Effector memory CD8-positive, alpha-beta T cell (primary cell): ENCODE measurements at places on chromosomes 1 and 21.

- peaks cover 5% of the 10 kb centered on the region for H3K36me3 ChIP-seq
- H3K4me3 ChIP-seq, result no peak overlapping the region
- peaks cover 65% of the 10 kb centered on the region for H3K27me3 ChIP-seq
Measured at GRCh38 chr1:18534810-18535205, 54.1 kb downstream of the KLHDC7A start.

DNA sequence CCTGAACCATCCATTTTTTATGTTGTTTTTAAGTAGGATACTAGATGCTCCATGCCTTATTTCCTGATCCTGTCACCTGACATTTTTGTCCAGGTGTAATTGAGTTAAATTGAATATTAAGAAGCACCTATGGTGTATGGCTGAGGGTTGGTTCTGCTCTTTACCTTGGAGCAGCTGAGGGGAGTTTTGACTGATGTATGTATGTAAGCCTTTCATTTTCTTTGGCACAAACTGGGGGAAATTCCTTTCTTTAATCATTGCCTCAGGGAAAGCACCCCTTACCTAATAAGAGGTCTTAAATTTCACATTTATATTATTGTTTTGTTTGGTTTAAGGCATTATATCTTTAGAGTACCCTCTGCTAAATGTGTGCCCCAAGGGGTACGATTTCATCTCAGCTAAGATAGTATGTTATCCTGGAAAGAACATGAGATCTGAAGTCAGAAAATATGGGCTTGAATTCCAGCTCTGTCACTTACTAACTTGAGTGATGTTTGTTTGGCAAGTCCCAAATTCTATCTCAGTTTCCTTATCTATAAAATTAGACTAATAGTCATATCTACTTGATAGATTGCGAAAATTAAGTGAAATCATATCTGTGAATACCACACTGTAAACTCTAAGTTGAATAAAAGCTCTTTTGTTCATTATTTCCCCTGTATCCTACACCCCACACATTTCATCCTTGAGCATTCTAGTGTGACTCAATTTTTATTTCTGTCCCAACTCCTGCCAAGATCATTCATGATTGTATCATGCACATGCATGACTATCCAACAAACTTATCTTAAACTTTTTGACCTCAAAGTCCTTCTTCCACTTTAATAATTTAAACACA lies 57.7 kb upstream of the NUF2 start:
- H3K4me3 ChIP-seq, result no peak overlapping the region
- no peaks in the 10 kb centered on the region for H3K4me1 ChIP-seq
- H3K36me3 ChIP-seq, result no peaks in the 10 kb centered on the region
- H3K27me3 ChIP-seq, result no peaks in the 10 kb centered on the region
- DNase-seq, result no peak
- H3K27ac ChIP-seq, result no peak overlapping the region

- H3K27ac ChIP-seq, result peak overlapping the region; percentile 47
- no peak for DNase-seq
- H3K4me3 ChIP-seq, result no peak overlapping the region
- H3K4me1 ChIP-seq, result peaks cover 28% of the 10 kb centered on the region
- peaks cover 3% of the 10 kb centered on the region for H3K36me3 ChIP-seq
Measured at GRCh38 chr1:23588749-23589548, 29.6 kb upstream of the ID3 start.

GRCh38 chr1:247906504-247907047 lies 11.2 kb downstream of the OR2W3 start:
- peaks cover 2% of the 10 kb centered on the region for H3K36me3 ChIP-seq
- H3K4me3 ChIP-seq, result peak overlapping the region; percentile 90
- H3K4me1 ChIP-seq, result peaks cover 10% of the 10 kb centered on the region

DNA sequence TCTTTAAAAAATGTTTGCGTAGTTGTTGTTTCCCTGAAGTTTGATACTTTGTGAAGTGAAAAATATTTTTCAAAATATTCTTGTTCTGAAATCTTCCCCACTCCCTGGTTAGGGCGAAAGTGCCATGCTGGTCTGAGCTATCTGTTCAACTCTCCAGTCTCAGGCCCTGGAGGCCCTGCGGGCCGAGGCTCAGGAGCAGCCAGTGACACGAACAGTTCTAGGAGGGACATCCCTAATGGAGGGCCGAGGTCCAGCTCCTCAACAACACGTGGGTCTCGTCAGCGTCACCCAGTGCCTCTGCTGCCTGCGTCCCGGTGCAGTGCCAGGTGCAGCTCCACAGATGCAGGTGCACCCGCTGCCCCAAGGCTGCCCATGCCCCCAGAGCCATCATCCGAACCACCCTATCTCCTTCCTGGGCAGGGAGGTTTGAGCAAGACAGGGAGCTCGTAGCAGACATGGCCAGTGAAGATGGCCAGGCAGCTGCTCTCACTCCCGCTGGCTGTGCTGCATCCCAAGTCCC lies 69.7 kb upstream of the COL6A1 start:
- H3K36me3 ChIP-seq, result no peaks in the 10 kb centered on the region
- DNase-seq, result no peak
- peaks cover 72% of the 10 kb centered on the region for H3K27me3 ChIP-seq
- H3K4me3 ChIP-seq, result no peak overlapping the region
